ENCODE measurements at places on chromosomes 12 and 14.
A peak's percentile ranks its signal among the peaks of the same experiment; 100 is the strongest.

GRCh38 chr14:59236195-59236594, 47.7 kb downstream of the DAAM1 start:
- no peak for DNase-seq

- no peak for DNase-seq
These were observed 21.4 kb upstream of the CLEC4D start for GRCh38 chr12:8491646-8492530.

DNA sequence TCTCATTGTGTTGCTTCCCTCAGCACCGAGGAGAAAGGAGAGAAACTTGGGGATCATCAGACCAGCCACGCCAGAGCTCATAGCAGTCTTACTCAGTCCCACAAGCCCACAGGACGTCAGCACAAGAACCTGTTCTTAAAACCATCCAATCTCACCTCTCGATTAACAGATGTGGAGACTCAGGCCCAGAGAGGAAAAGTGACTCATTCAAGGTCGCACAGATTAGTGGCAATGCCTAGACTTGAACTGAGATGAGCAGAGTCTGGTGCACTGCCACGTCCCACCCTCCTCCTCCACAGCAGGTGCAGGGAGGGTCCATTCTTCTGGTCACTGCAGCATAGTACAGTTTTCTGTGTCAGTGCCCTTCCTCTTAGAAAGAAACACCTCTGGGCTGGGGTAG, 154.9 kb upstream of the PZP start:
- DNase-seq = no peak

DNA sequence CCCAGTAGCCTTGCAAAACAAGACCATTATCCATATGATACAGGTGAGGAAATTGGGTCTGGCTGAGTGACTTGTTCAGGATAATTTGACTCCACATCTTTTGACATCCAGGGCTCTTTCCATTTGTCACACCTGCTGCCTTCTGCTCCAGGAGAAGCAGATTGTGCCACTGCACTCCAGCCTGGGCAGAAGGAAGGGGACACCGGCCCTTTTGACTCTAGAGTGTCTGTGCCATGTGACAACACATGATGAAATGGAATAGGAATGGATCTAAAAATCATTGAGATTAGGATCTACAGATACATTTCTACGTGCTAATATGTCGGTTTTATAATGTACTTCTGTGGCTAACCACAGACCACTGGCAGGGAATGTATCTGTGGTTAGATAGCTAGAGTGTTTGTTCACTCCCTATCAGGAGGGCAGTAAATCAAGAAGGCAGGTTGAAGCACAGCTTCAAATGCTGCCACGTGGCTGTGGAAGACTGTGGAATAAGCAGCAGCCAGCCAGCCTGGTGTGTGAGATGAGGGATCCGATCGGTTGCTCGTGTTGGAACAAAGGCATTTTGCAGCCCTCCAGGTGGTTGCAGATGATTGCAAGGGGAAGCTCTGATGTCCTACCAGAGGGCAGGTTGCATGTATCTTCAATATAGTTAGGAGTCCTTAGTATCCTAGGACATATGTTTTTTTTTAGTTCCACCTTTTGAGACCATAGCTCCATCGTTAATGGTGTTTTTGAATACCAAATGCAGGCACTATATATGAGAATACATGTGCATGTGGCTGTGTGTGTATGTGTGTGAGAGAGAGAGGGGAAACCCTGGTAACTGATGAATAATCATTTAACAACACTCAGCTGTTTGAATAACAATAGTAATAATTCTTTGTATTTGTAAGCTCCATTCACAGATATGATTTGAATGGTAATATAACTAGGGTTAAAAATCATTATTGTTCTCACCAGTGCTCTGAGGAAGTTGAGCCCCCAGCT, 28.6 kb downstream of the EML1 start:
- no peak for DNase-seq

DNA sequence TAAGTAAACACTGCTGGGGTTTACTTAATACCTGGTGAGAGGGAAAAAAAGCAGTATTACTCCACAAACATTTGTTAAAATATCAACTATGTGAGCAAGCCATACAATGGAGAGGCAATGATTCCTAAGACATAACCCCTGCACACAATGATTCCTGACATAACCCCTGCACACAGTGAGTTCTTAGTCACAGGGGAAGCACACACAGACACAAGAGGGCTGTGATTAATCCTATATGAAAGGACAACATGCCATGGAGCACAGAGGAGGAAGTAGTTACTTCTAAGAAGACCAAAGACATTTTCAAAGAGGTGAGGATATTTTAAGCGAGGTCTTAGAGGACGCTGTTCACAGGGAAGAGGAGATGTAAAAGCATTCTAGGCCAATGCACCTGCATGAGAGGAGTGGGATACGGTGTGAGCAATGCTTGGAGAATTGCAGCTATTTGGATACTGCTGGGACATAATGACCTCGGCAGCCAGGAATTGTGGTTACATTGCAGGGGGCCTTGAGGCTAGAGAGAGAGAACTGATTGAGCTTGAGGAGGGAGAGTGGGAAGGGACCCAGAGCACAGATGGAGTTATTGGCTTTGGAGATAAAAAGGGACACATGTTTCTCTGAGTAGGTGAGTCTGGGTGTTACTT, 211.9 kb downstream of the APAF1 start:
- DNase-seq = no peak

GRCh38 chr12:27186022-27186839, 57.9 kb upstream of the STK38L start:
- DNase-seq = no peak

DNA sequence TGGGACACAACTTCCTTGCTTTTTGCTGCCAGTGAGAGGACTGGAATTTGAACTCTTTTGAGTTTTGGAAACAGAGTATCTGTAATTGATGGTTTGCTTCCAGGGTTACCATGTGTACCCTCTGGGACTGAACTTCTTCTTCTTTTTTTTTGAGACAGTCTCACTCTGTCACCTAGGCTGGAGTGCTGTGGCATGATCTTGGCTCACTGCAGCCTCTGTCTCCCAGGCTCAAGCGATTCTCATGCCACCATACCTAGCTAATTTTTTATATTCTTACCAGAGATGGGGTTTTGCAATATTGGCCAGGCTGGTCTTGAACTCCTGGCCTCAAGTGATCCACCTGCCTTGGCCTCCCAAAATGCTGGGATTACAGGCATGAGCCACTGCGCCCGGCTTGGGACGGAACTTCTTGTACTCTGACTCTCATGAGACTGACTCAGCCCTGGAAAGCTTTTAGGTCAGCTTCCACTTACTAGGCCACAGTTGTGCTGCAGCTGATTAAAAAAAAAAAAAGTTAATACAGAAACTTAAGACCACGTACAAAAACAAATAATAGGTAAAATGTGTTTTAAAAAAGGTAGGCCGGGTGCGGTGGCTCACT, 15.8 kb downstream of the SEL1L start:
- DNase-seq = no peak

- DNase-seq = no peak
These were observed 35.3 kb downstream of the KLRK1 start for GRCh38 chr12:10354502-10354901.

DNA sequence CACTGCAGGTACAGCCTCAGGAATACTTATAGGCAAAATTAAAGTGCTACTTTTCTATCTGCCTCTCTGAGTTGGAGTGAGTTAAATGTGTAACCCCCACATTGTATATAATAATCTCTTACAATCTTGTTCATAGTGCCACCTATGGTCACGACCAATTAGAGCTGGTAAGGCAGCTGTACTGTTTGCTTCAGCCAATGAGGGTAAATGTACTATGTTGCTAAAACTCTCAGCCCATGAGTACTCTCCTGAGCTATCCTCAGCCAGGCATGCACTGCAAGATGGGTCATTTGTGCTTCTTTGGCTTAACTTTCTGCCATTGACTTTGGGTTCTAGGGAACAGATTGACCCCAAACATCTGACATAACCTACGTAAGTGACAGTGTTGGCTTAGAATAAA, 15.0 kb upstream of the MDM2 start:
- DNase-seq = no peak

GRCh38 chr12:50203691-50204090, 36.5 kb upstream of the CERS5 start:
- no peak for DNase-seq

GRCh38 chr12:106152334-106152733, 13.6 kb upstream of the NUAK1 start:
- DNase-seq = no peak

- DNase-seq = no peak
These were observed 15.5 kb downstream of the DCAF5 start for GRCh38 chr14:69137416-69137815.

DNA sequence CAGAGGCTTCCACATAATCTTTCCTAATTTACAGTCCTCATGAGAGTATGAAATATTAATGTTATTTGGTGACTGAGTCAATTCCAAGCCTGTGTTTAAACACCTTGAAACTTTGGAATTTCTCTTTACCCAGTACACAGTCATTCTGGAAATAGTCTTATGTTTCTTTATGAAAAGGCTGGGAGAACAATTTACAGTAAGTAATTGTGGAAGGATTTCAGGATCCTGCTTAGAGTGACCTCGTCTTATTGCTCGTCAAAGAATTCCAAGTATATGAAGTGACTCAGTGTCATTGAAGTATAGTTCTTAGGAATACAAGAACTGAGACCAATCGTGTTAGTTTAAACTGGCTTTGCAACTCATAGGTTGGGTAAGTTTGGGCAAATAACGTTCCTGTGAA, 634.2 kb downstream of the SLC16A7 start:
- DNase-seq = no peak

GRCh38 chr12:118166946-118167345, 31.0 kb downstream of the PEBP1 start:
- DNase-seq = no peak

GRCh38 chr14:99312106-99312505, 40.1 kb upstream of the BCL11B start:
- no peak for DNase-seq

DNA sequence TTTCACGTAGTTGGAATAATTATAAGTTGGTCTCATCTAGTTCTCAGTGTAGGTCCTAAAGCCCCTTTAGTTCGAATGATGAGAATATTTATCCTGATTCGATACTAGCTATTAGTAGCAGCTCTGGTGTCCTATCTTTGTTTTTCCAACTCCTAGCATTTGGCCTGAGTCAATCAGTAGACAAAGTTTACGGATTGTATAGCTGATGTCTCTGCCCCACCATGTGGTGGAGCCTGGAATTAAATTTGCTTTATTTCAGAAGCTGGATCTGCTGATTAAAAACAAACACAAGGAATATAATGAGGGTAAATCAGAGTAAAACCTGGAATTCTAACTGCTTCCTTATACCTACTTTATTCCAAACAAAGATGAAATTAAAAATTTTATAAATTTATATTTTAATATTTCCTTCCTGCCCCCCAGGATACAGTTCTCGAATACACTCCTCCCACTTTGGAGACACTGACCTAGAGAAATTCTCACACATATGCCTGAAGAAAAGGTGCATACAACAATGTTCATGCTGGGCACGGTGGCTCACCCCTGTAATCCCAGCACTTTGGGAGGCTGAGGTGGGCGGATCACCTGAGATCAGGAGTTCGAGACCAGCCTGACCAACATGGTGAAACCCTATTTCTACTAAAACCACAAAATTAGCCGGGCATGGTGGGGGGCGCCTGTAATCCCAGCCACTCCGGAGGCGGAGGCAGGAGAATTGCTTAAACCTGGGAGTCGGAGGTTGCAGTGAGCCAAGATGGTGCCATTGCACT, 7.6 kb upstream of the BRMS1L start:
- no peak for DNase-seq

DNA sequence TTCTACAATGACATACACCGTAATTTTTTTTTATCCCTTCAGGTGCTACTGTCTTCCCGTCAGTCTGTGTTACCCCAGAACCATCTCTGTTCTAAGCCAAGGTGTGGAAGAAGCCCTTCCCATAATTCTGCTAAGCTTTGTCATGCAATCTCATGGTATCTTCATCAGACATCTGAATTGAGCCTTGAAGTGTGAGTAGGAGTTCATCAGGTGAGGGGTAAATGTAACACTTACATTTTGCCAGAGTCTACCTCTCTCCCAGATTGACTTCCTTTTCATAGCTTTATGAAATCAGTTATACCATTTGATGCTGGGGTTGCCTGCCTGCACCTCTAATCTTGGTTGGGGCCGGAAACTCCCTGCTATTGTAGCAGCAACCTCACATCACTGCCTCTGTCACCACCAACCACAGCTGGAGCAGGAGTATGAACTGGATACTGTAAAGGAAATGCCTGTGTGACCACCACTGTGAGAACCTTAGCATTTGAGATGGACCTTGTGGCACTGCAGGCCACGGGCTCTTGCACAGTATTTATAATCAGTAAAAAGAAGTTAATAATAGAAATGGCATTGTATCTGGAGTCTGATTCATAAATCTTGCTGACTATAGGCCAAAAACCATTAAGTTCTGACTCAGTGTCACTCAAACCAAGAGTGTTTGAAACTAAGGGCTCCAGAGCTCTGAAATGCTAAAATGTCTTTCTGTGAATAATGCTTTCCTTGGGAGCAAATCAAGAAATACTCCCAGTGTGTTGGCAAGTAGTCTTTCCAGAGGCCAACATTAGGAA, 58.7 kb upstream of the STK38L start:
- no peak for DNase-seq

DNA sequence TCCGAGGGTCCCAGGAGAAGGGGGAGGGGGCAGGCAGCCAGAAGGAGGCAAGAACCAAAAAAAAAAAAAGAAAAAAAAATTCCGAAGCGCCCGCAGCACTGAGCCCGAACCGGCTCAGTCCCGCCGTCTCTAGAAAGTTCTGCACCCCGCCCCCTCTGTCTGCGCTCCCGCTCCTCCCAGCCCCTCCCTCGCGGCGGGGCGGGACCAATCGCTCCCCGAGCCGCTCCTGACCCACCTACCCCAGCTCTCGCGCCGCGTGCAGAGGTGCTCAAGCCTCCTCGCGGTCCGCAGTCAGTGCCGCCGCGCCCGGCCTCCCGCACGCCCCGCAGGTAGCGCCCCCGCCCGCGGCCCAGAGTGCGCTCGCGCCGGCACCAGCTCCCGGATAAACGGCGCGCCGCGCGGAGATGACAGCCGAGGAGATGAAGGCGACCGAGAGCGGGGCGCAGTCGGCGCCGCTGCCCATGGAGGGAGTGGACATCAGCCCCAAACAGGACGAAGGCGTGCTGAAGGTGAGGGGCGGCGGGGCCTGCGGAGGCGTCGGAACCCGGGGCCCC, at the start of gene FKBP4:
TSS of gene FKBP4 (plus strand) at position 235 of the 554 bp plus-strand sequence. CDS start at position 405, 170 bp downstream.
- DNase-seq = peak; percentile 79

GRCh38 chr12:8018666-8019581, 13.6 kb upstream of the FOXJ2 start:
- DNase-seq = no peak

DNA sequence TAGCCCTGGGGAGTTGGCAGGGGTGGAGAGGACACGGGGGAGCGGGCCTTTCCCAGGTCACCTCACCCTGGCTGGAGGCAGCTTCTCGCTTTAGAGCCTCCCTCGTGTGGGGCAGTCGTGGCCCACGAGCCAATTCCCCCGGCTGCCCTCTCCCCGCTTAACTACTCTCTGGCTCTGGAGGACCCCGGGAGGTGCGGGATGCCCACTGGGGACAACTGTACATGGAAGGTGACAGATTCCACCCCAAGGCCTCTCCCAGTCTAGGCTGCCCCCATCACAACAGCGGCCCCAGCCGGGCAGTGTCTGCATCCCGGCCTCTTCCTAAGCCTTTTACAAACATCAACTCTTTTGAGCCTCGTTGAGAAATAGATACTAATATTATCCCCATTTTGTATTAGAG, 78.1 kb downstream of the KIF26A start:
- no peak for DNase-seq
